ENCODE measurements at places on chromosomes 2 and 18.

DNA sequence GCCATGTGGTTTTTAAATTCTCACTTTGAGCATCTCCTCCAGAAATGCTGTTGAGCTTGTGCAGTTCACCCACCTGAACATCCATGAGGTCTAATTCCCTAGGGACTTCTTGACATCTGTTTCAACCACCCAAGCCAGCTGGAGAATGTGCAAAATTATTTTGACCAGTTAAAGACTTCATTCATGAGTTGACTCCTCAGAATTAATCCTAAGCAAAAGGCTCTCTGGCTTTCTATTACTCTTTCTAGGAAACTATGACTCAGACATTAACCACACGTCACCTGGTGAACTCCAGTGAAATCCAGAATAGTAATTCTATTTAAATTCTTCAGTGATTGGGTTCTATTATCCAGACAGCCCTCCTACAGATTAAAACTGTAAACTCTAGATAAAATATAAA is 247.5 kb downstream of the NBAS start:
- no peak for DNase-seq

DNA sequence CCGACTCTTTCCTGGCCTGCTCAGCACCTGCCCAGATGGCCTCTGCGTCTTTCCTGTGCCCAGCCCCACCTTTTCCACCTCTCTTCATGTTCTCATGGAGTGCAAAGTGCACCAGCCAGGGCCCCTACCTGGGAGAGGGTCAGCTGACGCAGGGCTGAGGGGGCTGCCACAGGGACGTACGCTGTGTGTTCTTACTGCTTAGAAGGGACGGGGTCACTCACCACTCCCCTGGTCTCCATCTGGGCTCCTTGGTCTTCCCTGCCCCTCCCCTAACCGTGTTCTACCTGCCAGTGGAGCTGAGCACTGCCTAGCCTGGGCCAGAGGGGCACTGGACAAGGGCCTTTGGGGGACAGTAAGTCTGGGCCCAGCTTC is 8.6 kb downstream of the ERFE start:
- DNase-seq: no peak

GRCh38 chr2:237998530-237998929 is 31.7 kb downstream of the UBE2F start:
- DNase-seq: no peak

GRCh38 chr2:23618794-23619530 is 234.0 kb downstream of the KLHL29 start:
- DNase-seq: no peak

DNA sequence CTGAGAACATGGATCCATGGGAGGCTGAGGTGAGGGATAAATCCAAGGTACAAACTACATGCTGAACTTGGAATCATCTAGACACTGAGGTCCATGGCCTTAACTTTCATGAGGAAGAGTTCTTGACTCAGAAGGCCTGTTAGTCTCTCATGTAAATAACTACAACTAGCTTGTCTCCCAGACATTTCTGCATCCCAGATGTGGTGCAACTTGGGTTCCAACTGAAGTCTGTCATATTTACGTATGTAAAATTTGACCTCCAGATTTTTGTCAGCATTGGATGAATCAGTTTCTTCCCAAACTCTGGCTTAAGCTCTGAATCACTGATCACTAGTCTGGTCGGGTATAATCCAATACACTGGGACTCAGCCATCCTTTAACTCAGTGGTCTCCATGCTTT is 306.9 kb downstream of the PDE11A start:
- no peak for DNase-seq

GRCh38 chr18:9066358-9066757 is 36.1 kb upstream of the NDUFV2 start:
- no peak for DNase-seq

- DNase-seq: no peak
Observed at GRCh38 chr2:181389524-181389923, 67.7 kb upstream of the ITGA4 start.

GRCh38 chr2:162063281-162063680 is 10.7 kb downstream of the DPP4 start:
- DNase-seq: no peak

GRCh38 chr2:216114714-216115531 is 5.8 kb downstream of the XRCC5 start:
- DNase-seq: no peak

- no peak for DNase-seq
Observed at GRCh38 chr2:68969736-68970490, 4.5 kb upstream of the GKN1 start.

GRCh38 chr2:29443151-29443550 is 327.9 kb downstream of the CLIP4 start:
- no peak for DNase-seq

Measured in cortex of kidney (tissue), 1 donor.